ENCODE measurements at places on chromosomes 7 and 10. TPM values are rescaled to one million over a fixed set of nuclear protein-coding genes. Genes with fewer than 3 reads are reported as not detected.

DNA sequence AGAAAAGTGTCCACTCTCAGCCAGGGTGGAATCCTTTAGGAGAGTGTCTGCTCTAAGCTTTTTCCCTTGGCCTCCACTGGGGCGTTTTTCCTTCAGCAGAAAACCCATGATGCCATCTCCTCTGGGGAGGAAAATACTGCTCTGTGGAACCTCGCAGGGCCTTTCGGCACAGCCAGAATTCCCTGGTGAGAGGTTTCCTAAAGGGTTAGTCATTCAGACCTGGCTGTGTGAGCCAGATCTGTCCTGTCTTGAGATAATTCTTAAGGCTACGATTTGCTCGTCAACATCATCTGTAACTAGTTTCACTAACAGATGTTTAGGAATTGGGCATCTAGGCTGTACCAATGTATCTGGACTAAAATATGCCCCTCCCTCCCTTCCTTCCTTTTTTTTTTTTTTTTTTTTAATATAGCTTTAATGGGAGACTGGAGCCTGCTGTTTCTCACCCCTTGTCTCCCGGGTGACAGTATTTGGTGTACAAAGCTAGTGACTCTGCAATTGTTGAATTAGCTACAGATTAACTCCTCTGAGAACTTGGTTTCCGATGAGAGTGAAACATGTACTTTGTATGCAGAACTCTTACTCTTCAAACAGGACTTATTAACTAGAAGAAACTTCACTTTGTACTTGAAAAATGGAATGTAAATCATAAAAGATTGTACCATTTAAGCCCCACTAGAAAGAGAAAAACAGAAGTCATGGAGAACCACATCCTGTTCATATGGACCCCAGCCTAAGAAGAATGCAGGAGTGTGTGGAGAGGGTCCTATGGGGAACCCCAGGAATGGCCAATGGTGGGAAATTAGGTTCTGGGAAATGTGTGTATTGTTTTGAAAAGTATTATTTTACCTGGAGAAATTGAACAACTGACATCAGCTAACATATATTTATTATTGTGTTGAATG is 230.9 kb downstream of the CAMK1D start:
- no peak for DNase-seq

DNA sequence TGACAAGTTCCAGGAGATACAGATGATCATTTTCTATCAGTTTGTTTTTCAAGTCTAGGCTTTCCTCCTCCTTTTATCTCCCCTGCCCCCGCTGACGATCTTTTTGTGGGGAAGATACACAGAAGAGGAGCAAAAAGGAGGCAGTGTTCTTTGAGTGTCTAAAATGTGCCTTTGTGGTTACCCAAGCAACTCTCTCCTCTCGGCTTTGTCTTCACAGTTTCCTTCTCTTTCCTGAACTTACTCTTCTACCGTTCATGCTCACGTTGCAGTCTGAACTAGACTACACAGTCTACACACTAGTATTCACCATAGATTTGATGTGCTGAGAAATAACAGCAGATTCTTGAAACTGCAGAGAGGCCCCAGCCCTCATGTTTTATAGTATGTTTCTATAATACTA is 23.6 kb downstream of the CEP41 start:
- DNase-seq: no peak

GRCh38 chr10:91493313-91493712 is 83.2 kb downstream of the HECTD2 start:
- no peak for DNase-seq

OPN1SW gene
- not detected for polyA plus RNA-seq

STAM gene
- 23.7 TPM for polyA plus RNA-seq

- no peak for DNase-seq
Observed at GRCh38 chr10:79269969-79270368, 77.3 kb upstream of the PPIF start.

- DNase-seq: no peak
Observed at GRCh38 chr7:130954918-130955564, 221.0 kb upstream of the KLF14 start.

NAT16 gene
- 0.26 TPM for polyA plus RNA-seq

WIPF3 gene
- 42.7 TPM for polyA plus RNA-seq

DNA sequence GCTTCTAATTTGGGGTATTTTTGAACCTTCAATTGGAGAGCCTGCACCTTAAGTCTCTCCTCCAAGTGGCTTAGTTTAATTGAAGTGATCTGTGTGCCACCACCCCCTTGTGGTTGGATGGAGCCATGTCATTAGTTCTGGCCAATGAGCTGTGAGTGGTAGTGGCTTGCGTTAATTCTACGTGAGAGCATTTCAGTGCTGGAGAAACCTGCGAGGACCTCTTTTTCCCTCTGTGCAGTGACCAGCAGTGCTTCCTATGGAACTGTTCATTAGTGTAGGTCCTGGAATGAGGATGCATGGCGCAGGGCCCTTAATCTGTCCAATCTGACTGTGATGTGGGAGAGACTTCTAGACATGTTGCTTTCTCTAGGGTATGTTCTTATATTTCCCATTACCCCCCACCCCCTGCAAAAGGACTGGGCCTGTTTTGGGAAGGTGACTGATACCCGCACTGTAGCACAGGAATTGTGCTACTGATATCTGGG is 3.8 kb downstream of the HILPDA start:
- DNase-seq: peak; percentile 85

GBX1 gene
- polyA plus RNA-seq: 7.2 TPM

CADPS2 gene
- 6.0 TPM for polyA plus RNA-seq

GRCh38 chr7:92076509-92076908 is 57.8 kb downstream of the CYP51A1 start:
- DNase-seq: no peak

All from testis (tissue), 5 donors.